Lower leg skin (tissue), 4 donors: ENCODE measurements at places on chromosomes 7 and 10. TPM values are rescaled to one million over a fixed set of nuclear protein-coding genes. Genes with fewer than 3 reads are reported as not detected.

- DNase-seq, result no peak
These were observed 391.4 kb downstream of the NRG3 start for GRCh38 chr10:82266438-82266837.

GRCh38 chr10:73905256-73906020 lies 5.5 kb upstream of the PLAU start:
- no peak for DNase-seq

- DNase-seq, result no peak
These were observed 35.9 kb upstream of the DMTF1 start for GRCh38 chr7:87116315-87116714.

DNA sequence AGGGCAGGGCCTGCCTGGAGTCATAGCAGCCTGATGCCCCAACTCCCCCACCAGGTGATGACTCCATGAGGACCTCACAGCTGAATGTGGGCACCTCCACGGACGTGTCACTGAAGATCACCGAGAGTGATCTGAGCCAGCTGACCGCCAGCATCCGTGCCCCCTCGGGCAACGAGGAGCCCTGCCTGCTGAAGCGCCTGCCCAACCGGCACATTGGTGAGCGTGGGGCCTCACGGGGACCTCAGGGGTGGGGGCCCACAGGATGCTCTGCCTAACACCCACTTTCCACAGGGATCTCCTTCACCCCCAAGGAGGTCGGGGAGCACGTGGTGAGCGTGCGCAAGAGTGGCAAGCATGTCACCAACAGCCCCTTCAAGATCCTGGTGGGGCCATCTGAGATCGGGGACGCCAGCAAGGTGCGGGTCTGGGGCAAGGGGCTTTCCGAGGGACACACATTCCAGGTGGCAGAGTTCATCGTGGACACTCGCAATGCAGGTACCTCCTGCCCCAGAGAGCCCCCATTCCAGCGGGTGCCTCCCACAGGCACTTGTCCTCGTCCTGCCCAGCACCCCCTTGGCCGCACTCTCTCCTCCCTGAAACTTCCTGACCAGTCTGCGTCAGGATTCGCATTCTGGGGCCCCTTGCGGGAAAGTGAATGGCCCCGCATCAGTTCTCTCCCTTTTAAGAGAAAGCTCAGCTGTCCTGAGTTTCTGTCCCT lies 10.0 kb upstream of the ATP6V1F start:
- DNase-seq, result no peak

GRCh38 chr10:72730479-72730878 lies 38.5 kb downstream of the MCU start:
- no peak for DNase-seq

DNA sequence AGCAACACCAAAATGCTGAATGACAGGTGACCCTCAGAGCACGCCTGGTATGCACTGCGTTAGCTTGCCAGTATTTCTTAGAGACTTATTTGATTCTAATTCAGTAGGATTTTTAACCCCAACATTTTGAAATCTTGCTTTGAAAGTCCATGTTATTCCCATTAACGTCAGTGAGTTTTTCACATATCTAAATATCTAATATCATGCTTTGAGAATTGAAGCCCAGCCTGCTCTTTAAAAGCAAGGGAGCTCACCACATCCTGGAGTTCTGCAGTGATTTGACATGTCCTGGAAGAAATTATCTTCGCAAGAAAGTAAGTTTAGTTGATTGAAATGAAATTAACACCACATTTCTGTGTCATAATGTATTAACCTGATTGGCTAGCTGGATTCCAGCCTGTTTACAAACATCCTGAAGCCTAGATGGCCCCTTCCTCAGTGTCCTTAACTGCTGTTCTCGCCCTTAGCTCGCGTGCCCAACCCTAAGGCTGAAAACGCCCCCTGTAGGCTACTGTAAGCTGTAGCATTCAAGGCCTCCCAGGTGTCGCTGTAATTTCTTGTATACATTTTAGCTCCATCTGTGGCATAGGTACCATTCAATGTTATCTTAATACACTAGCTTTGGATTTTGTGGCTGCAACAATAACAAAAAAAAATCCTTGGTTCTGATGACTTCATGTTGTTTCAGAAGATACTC lies 191.5 kb downstream of the MGMT start:
- DNase-seq, result no peak

The PNLIP gene
- 0.23 TPM for total RNA-seq

The LRGUK gene
- total RNA-seq, result 0.11 TPM
